ENCODE measurements at places on chromosomes 7 and 10.

GRCh38 chr7:74010407-74010806 lies 17.6 kb upstream of the ELN start:
- DNase-seq: no peak

GRCh38 chr10:92432596-92432995 lies 141.3 kb downstream of the IDE start:
- no peak for DNase-seq

- no peak for DNase-seq
Measured at GRCh38 chr10:14089556-14090292, 241.0 kb downstream of the FRMD4A start.

DNA sequence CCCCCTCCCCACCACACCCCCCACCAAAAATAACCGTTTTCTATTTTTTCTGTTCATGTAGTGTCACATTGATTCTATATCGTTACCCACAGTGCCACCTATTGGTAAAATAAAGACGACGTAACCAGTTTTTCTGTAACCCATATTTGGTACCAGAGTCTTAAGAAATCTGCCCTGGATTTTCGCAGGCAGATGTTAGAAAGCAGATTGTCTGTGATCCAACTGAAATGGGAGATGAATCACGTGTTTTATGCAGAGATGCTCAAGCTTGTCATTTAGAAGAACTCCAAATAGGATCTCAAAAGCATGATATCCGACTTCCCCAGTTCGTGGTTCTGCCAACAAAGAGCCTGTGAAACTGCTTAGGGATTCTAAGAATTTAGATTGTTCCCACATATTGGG lies 261.1 kb upstream of the CSTF2T start:
- DNase-seq: peak; percentile 47

DNA sequence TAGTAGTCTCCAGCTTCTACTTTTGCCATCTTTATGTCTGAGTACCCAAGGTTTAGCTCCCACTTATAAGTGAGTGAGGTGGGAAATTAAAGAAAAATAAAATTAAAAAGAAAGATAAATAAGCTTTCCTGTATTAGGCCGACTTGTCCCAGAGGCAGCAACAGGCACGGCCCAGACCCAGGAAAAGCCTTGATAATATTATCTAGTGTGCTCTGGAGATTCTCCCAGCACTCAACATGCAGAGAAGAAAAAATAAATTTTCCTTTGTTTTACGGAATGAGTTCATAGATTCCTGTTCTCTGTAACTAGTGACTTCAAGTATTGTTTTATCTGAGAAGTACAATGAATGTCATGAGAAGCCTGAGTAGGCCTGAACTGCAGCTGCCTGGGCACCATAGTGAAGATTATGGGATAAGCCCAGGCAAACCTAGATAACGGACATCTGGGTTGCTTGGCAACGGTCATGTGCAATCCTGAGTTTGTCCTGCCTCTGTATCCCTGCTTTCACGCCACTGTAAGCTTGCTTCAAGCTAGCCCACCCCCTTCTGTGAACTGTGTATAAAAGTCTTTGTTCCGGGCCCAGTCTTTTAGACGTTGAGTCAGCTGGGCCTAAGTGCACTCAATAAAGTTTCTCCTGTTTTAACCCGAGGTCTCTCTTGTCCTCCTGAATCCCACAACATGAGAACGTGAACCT lies 6.4 kb downstream of the ATE1 start:
- DNase-seq: no peak

- DNase-seq: no peak
Measured at GRCh38 chr10:34801097-34801733, 13.9 kb downstream of the PARD3 start.

GRCh38 chr7:80182630-80183276 lies 48.1 kb downstream of the GNAI1 start:
- DNase-seq: no peak

GRCh38 chr10:74900297-74900696 lies 73.9 kb downstream of the KAT6B start:
- no peak for DNase-seq

Data from fibroblast of the conjunctiva (primary cell).